CD4-positive, alpha-beta memory T cell (primary cell): ENCODE measurements at places on chromosomes 16 and 17. TPM values are rescaled to one million over a fixed set of nuclear protein-coding genes. Genes with fewer than 3 reads are reported as not detected.

Gene SLC5A10
- total RNA-seq: not detected

Gene HSD3B7
- total RNA-seq: 3.6 TPM

Gene IL17C
- total RNA-seq: 0.44 TPM

Gene PRAC2
- total RNA-seq: not detected

Gene CRYM
- total RNA-seq: not detected

Gene TNFSF13
- 2.9 TPM for total RNA-seq

Gene ASGR1
- not detected for total RNA-seq
